ENCODE measurements at places on chromosomes 4 and X. TPM values are rescaled to one million over a fixed set of nuclear protein-coding genes. Genes with fewer than 3 reads are reported as not detected.

Gene RAB28
- total RNA-seq = 17.7 TPM

Gene TEX13B
- not detected for total RNA-seq

Gene AMTN
- not detected for total RNA-seq

Gene SUPT20HL2
- total RNA-seq = not detected

Gene TRAM1L1
- 5.0 TPM for total RNA-seq

Gene GC
- not detected for total RNA-seq

Gene KLKB1
- total RNA-seq = 0.26 TPM

Gene PABPC5
- total RNA-seq = 4.4 TPM

Gene TMEM271
- total RNA-seq = not detected

Gene TCEAL7
- total RNA-seq = 32.5 TPM

Gene GAGE2A
- total RNA-seq = not detected

Gene SPON2
- 367 TPM for total RNA-seq

Gene AMBN
- not detected for total RNA-seq

Gene RIPPLY1
- total RNA-seq = not detected

Gene GAGE13
- total RNA-seq = not detected

Gene ARHGAP6
- total RNA-seq = 6.9 TPM

Gene SORCS2
- total RNA-seq = 0.17 TPM

Gene BST1
- 15.7 TPM for total RNA-seq

Gene PLAC1
- total RNA-seq = 0.17 TPM

Gene NDP
- 5.3 TPM for total RNA-seq

Gene TBC1D8B
- total RNA-seq = 5.4 TPM

Gene SPARCL1
- total RNA-seq = 2.3 TPM

Gene ADH1A
- not detected for total RNA-seq

Gene TMPRSS11F
- not detected for total RNA-seq

Gene PRICKLE3
- total RNA-seq = 4.6 TPM

Gene HTN3
- not detected for total RNA-seq

Gene CAPN6
- total RNA-seq = not detected

Gene NXF2B
- not detected for total RNA-seq

Gene CT47A1
- total RNA-seq = not detected

Gene STK32B
- 0.50 TPM for total RNA-seq

Gene MFAP3L
- 0.50 TPM for total RNA-seq

Gene RTL5
- 4.5 TPM for total RNA-seq

Gene DMP1
- total RNA-seq = not detected

Gene CSAG1
- total RNA-seq = not detected

Gene SPIN2A
- total RNA-seq = 0.50 TPM

Gene GPR50
- not detected for total RNA-seq
